Activated CD4-positive, alpha-beta T cell treated with anti-CD3 and anti-CD28 coated beads, Interleukin-2, amount 10 ng/mL, durations not matched to agents 24 days and 14 days (primary cell): ENCODE measurements at places on chromosomes 5 and 9.
A peak's percentile ranks its signal among the peaks of the same experiment; 100 is the strongest.

DNA sequence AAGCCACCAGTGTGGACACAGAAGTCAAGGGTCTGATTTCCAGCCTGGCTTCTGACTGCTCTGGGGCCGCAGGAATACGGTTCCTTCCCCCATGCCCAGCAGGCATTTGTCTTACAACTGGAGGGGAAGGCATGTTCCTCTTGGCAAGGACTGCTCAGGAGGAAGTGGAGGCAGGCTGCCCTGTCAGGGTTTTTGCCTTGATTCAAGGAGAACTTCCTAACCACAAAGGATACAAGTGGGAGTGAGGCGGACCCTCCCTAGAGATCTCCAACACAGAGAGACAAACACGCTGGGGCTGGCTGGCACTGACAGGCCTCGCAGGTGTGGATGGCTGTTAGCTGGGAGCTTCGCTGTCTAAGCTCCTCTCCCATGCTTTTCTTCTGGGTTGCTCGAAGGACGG, 19.1 kb downstream of the TGFBI start:
- no peak for DNase-seq

DNA sequence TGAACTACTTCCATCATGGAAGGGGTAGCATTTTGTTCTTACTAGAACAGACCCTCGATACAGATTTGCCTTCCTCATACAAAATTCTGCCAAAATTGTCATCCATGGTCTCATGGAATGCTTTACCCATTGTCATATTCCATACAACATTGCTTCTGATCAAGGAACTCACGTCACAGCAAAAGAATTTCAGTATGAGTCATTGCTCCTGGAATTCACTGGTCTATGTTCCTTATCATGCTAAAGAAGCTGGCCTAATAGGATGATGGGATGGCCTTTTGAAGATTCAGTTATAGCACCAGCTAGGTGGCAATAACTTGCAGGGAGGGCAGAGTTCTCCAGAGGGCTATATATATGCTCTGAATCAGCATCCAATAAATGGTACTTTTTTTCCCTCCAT, 18.2 kb upstream of the FNIP1 start:
- DNase-seq = no peak

DNA sequence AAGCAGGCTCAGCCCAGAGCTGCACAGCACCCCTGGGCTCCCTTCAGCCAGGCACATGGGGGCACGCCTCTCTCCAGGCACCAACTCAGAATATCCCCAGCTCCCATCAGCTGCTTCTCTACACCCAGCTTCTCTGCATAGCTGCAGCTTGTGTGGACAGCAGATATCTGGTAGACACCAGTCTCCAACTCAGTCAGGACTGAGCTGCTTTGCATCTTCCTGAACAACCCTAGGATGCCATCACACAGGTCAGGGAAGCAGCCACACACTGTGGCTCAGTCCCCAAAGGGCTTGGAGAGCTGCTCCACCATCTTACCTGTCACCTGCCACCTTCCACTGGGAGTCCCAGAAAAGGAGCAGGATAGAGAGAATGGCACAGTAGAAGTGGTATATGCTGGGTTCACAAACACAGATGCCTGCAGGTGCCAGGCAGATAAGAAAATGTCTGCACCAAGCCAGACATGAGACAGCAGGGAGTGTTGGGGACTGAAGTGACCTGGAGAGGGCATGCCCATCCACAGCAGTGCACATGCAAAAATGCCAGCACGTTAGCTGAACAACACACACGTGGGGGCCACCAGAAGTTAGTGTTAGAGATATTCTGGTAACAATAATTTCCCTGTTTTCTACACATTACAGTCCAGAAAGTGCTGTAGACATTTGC, 42.0 kb downstream of the THBS4 start:
- DNase-seq = no peak

- DNase-seq = peak; percentile 83
Measured at GRCh38 chr5:62578540-62578939, at the start of gene LRRC70. TSS of gene LRRC70 (plus strand) at chr5:62578819. CDS start at chr5:62579439, 620 bp downstream.

DNA sequence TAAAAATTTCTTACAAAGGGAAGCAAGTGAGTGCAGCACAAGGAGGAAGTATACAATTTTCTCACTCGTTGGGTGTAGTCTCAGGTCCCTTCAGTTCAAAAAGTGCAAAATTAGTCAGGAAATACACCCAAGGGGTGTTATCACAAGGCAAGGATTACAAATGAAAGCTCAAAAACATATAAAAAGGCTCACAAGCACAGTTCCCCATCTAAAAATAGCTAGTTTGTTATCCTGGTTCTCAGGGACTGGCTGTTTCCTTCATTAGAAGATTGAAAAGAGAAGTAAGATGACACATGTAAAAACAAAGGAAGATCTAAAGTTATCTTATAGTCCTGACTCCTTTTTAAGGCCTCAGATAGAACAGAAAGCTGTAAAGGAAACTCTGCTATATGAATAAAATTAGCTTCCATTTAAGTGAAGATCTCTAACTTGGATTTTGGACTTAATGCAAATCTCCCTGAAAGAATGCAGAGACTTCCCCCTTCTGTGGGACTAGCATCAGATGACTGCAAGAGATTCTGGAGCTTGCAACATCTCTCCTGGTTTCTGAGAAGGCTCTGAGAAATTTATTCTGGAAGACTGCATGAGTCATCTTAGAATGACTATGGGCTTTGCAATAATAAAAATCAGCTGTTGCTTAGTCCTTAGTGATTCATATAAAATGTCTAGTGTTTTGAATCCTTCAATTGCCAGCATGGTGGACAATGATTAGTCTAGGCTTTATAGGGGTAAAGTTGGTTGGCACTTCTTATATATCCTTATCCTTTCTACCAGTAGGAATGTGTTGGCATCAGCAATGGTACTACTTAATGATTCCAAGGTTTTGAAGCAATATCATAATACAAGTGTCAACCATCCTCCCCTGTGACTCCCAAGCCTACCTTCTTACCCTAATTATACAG, 25.4 kb downstream of the DAB2 start:
- DNase-seq = no peak

GRCh38 chr9:75962013-75962661, 71.7 kb downstream of the PCSK5 start:
- no peak for DNase-seq

GRCh38 chr9:89657765-89658164, 53.0 kb downstream of the GADD45G start:
- DNase-seq = peak; percentile 88

DNA sequence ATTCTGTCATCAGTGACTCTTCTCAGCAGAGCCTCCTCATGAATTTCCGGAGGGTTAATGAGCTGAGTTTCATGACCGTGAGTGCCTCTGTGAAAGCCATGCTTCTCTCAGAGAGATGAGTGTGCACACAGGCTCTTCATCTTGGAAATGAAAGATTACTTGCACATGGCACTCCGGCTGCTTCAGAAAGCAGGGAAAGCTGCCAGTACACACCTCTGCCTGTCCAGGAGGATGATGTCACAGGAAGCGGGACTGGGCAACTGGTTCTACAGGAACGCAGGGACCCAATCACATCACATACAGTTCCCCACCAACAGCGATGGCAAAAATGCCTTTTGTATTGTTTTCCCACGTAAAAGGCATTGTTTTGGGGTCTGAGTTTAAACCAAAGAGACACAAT, 286.0 kb upstream of the DAP start:
- peak; percentile 29 for DNase-seq

- no peak for DNase-seq
Measured at GRCh38 chr5:130666462-130666861, 498.6 kb downstream of the HINT1 start.

GRCh38 chr9:76717613-76718012, 46.6 kb upstream of the PCA3 start:
- DNase-seq = no peak

DNA sequence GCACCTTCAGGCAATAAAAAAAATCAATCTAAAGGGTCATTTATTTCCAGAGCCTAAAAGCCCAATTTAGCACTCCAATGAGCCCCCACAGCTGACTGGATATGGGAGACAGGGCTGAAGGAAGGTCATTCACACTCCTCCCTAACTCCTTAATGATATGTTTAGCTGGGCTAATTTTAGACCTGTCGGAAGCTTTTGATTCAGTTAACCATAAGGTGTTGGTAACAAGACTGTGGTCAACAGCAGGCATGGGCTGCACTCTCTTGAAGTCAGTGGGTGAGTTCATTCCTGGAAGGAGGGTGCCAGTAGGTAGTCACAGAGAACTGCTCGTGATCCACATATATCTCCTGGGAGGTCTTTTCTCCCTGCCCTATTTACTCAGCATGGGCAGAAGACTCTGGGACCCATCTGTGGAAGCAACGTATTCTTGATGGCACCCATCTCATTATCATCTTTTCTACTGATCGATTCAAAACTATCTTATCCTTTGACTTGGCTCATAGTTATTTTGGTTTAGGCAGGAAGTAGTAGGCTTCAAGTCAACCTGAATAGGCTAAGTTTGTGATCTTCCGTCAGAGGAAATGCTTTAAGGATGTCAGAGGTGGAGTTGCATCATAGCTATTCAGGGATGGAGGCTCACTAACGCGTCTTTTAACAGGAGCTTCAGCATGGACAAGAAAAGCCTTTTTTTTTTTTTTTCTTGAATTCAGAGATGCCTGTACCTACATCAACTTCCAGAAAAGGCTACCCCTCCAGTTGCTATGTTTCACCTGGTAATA, 367.7 kb upstream of the SLC30A5 start:
- DNase-seq = no peak

- no peak for DNase-seq
Measured at GRCh38 chr5:150487199-150488061, 20.5 kb upstream of the NDST1 start.

DNA sequence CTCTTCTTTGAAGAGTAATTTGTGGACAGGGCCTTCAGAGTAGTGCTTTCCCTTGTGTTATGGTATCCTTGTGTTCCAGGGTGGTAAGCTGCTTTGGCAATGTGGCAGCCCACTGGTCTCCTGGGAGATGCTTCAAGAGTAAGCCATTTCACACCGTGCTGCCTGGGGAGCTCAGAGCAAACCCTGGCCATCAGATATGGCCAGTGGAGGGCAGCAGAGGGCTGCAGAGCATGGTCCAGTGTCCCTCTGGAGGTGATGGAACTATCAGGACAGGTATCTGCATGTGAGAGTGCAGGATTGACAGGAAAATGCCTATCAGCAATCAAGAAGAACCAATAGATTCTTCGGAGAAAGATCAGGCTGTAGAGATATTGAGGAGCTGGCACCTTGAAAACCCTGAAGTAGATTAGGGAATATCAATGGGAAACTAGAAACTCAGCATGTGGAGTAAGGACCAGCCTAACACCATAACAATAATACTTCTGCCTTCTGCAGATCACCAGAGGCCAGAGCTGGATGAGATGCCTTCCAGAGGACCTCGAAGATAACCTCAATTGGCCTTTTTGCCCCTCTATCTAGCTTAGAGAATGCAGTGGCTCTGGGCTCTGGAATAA, 90.8 kb downstream of the PLPPR1 start:
- DNase-seq = peak; percentile 70

DNA sequence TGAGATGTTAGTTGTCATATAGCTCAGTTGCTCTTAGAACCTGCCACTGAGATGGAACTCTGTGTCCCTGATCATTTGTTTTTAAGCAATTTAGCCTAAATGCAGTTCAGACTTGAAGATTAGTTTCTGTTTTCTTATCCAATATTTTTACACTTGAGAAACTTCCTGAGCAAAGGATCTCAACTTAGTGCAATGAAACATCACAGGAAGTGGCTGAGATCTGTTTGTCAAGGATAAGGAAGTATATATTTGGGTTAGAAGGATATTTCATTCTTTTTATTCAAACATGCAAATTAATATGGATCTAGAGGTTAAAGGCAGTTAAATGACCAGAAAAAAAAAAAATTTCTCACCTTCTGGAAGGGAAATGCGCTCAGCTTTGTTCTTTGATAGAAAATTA, 19.7 kb upstream of the F2R start:
- no peak for DNase-seq

- DNase-seq = no peak
Measured at GRCh38 chr5:78504704-78505677, 143.6 kb downstream of the LHFPL2 start.

- no peak for DNase-seq
Measured at GRCh38 chr5:140240987-140241706, 61.8 kb downstream of the PFDN1 start.

DNA sequence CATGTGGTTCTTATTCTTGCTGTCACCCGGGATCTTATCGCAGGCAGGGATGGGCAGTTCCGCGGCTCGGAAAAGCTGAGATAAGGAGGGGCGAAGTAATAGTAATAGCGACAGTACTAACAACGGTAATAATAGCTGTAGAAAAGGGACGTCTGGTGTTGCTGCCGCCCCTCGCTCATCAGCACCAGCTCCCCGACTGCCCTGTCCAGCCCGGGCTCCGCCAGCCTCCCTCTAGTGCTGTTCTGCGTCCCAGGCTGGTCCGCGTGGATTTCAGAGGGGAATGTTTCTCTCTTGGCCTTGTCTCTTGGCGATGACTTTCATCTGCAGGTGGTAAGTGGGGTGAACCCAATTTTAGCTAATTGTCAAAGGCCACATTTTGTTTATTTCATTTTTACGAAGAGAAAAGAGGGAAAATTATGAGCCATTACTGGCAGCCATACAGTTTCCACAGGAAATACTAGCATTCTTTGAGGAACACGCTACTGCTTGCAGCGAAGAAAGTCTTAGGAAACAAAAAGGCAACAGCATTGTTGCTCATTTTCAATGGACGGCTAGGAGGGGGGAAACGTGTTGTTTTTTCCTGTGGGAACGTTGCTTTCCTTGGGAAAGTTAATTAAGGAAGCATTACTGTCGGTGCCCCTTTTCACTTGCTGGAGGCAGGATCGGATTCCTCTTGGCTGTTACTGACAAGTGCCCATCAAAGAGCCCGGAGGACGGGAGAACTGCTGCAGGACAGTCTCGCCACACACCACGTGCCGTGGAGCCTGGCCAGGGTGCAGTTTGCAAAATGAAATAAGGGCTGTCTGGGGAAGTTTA, 762 bp downstream of the SNCAIP start:
- no peak for DNase-seq

GRCh38 chr5:130164966-130165365, 260.7 kb downstream of the CHSY3 start:
- DNase-seq = no peak

- no peak for DNase-seq
Measured at GRCh38 chr5:32193591-32193990, 19.5 kb upstream of the GOLPH3 start.

- DNase-seq = no peak
Measured at GRCh38 chr5:68348447-68349222, 133.1 kb downstream of the PIK3R1 start.

DNA sequence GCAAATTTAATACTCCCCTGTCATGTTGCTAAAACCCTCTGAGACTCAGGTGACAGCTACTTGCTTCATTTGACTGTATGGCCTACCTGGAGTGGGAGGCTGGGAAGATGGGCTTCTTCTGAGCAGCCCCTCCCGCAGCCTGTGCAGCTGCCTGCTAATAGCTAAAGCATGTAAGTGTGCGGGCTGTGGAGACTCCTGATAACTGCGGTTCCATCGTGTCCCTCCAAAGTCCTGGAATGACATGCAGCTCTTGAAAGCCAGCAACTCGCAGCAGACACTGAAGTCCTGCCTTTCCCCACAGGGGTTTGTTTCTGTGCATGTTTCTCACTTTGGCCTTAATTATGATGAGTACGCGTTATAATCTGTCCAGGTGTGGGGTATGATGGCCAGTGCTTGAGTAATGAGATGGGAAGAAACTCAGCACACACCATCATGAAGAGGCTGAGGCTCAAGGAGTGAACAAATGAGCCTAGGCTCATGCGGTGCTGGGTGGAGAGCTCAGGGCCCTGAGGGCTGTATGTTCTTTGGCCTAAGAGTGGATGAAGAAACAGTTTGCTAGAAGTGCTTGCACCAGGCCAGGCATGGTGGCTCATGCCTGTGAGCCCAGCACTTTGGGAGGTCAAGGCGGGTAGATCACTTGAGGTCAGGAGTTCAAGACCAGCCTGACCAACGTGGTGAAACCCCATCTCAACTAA, 119.1 kb downstream of the DOCK2 start:
- no peak for DNase-seq
